ENCODE measurements at places on chromosomes 3 and 15. TPM values are rescaled to one million over a fixed set of nuclear protein-coding genes. Genes with fewer than 3 reads are reported as not detected.

FOXB1 gene
- not detected for total RNA-seq

TGM5 gene
- not detected for total RNA-seq

XYLB gene
- 1.4 TPM for total RNA-seq

GUCA1C gene
- not detected for total RNA-seq

PCLAF gene
- 37.5 TPM for total RNA-seq

ALPK3 gene
- 19.5 TPM for total RNA-seq

DHFR2 gene
- total RNA-seq, result 2.8 TPM

DGKG gene
- 2.2 TPM for total RNA-seq

GRK7 gene
- not detected for total RNA-seq

GRIP2 gene
- total RNA-seq, result not detected

SPPL2A gene
- total RNA-seq, result 56.9 TPM

VEPH1 gene
- total RNA-seq, result 5.3 TPM

GASK1A gene
- total RNA-seq, result under 0.01 TPM

SNRPN gene
- 95.1 TPM for total RNA-seq

SERPINI1 gene
- 0.76 TPM for total RNA-seq

U2SURP gene
- total RNA-seq, result 20.6 TPM

CAMK1 gene
- total RNA-seq, result 24.7 TPM

CISH gene
- total RNA-seq, result 0.38 TPM

CHRNA5 gene
- 2.1 TPM for total RNA-seq

FILIP1L gene
- total RNA-seq, result 20.7 TPM
